T-helper 17 cell (primary cell): ENCODE measurements at places on chromosomes 2 and 18.
A peak's percentile ranks its signal among the peaks of the same experiment; 100 is the strongest.

- no peak for DNase-seq
These were observed 133.9 kb downstream of the CYP26B1 start for GRCh38 chr2:72013726-72014125.

DNA sequence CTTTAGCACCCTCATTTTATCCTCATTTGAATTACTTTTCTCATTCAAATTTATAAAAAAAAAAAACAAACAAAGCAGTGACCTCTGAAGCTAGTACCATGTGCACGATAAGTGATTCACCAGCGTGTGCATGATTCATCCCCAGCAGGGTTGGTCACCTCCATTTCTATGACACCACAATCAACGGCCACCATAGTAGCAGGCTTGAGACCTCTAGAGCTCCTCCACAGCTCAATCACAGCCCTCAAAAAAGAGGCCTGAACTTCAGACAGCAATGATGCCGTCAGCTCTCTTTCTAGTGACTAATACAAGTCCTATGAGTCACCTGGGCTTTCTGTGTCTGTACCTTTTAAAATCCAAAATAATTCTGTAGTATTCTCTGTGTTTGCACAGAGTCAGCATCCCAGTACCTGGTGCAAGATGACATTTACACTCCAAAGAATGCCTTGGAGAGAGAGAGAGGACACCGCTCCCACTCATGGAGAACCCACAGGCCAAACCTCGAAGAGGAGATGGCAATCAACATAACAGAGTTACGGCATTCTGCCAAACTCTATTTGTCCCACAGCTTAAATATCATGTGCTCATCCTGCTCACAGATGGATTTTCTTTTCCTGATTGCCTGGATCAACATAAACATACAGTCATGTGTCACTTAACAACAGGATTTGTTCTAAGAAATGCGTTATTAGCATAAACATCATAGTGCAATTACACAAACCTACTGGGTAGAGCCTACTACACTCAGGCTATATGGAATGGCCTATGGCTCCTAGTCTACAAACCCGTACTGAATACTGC is 58.7 kb downstream of the L3MBTL4 start:
- DNase-seq: no peak

DNA sequence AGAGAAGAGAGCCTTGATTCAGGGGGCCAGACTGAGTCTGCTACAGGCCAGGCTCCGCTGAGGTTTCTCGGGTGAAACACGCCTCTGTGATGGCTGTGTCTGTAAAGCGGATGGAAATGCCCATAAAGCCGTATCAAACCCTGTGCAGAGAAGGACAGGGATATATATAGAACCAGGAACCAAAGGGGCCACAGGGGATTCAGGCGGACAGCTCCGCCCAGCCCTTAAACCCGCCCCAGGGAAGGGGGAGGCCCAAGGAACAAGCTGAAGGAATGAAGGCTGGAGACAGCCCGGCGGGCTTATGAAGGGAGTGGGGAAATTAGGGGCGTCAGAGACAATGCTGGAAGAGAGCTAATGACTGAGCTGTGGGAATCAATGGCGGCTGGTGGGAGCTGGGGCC is 42.1 kb downstream of the NHEJ1 start:
- DNase-seq: no peak

DNA sequence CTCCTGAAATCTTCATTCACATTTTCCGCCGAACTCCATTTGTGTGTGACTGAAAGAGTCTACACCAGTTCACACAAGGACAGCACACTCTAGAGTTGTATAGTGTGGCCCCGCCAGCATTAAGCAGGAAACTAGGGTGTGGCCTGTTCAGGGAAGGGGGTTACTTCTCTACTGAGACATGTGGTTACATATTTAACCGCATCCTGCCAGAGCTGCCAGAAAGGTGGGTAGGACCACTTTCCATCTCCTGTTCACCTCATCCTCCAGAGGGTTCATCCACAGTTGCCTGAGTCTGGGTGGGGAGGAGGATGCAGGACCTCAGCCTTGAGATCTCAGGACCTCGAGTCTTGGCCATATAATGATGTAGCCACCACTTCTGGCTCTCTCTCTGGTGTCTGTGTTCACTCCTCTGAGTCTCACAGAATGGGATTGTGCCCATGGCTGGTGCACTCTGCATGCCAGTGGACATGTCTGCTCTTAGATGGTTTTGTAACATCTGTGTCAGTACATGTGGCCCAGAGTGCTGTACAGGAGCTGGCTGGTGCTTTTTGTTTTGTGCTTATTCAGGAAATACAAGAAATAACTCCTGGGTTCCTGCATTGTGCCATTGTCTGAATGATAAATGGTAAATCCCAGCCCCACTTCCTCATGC is 7.7 kb upstream of the SP140L start:
- DNase-seq: peak; percentile 35

DNA sequence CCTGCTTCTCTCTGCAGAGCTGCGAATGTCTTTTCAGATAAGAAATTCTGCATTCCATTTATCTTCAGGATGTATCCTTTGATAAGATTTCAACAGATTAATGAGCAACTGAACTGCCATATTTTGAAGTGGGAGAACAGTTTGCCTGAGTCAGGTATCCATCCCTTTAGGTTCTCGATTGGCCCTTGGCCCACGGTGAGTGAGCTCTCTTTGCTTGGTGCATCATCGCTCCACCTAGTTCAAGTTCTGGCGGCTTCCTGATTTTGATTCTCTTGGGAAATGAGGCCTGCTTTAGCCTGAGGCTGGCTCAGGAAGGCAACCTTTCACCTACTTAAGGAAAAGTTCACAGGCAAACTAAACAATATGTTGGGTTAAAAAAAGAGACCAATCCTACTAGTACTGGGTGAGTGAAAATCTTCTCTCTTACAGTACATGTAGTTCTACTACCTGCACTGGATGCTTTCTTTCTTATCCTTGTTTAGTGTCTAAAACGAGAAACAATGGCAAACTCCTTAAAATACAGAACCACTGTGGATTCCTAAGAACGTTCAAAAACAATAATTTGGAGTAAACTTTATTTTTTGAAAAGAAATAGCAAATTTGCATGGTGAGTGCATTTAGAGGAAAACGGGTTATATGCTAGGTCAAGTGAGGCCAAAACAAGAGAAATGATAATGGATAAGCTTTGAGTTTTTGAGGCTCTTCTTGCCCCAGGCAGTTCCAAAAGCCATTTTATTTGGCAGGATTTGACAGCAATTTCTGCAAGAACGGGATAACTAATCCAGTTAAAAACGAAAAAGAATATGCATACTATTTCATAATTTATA is 837 bp upstream of the ACSL3 start:
- DNase-seq: no peak

DNA sequence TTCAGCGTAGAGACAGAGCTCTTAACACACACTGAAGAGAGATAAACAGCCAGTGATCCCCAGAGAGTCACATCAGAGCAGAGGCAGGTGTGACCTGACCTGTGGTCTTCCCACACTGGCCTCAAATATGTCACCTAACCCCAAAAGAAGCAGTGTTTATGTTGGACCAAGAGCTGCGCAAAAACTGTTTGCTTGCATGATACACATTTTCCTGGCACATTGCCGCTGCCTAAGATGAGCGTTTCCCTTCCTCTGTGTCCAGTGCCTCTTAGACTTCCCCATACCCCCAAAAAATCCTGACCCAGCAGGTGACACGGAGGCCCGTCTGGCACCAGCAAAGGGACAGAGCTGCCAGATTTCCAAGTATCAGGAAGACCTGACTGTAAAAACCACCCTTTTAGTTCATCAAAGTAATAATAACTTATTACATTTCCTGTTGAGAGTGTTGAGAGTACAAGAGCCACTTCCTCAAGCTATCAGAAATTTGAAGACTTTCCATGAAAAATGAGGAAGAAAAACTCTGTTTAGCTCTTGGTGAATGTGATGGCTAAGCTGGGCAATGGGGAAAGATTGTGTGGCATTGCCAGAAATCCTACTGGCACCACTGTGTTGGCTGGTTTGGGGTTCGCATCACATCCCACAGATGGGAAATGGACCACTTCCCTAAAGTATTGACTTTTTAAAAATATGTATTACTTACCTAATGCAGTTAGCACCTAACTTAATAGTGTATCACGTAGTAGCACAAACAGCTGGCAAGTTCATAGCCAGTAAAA is 6.7 kb downstream of the TNFRSF11A start:
- DNase-seq: no peak

DNA sequence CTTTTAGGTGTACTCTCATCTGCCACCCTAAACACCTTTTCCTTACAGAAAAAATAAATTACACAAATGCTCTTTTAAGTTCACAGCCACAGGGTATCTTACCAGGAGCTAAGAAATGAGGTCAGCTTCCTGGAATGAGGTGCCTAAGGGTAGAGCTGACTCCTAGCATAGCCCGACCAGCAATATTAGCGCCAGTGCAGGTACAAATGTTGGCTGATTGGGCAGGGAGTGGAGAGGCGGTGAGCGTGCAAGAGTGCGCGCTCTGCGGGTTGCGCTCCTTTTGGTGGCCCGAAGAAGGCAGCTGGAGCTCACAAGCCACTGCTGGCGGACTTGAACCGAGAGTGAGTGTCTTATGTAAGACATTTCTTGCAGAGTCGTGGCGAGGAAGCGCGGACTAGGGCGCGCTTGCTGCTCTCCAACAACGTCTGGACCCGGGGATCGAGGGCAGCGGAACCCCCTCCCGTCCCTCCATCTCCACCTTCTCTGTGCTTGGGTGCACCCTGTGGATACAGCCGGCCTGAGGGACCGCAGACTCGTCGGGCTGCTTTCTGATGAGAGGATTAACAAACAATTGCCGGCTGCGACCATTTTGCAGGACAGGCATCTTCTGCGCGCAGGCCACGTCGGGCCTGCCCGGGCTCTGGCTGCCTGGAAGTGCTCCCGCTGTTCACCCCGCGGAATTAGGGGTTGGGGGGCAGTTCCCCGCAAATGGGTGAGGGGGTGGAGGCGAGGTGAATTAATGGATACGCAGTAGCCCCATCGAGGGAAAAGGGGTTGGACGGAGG is 17.3 kb downstream of the BOLA3 start:
- DNase-seq: no peak

GRCh38 chr2:111045771-111046444 is 74.8 kb upstream of the BCL2L11 start:
- no peak for DNase-seq

DNA sequence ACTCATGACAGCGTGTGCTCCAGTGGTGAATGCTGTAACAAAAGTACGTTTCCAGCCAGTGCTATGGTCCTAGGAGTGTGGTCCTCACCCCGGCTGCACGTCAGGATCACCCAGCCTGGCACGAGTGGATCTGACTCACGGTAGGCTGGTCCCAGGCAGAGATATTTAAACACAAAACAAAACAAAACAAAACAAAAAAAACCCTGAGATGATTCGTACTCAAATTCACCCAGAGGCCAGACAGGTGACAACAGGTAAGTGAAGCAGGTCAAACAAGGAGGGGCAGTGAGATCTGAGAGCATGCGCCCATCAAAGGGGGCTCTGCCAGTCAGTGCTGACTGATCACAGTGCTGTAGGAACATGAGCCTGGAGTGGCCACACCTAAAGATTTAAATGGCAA is 43.2 kb downstream of the C2orf76 start:
- DNase-seq: no peak

GRCh38 chr2:176157499-176158185 is 535 bp downstream of the HOXD3 start:
- no peak for DNase-seq

DNA sequence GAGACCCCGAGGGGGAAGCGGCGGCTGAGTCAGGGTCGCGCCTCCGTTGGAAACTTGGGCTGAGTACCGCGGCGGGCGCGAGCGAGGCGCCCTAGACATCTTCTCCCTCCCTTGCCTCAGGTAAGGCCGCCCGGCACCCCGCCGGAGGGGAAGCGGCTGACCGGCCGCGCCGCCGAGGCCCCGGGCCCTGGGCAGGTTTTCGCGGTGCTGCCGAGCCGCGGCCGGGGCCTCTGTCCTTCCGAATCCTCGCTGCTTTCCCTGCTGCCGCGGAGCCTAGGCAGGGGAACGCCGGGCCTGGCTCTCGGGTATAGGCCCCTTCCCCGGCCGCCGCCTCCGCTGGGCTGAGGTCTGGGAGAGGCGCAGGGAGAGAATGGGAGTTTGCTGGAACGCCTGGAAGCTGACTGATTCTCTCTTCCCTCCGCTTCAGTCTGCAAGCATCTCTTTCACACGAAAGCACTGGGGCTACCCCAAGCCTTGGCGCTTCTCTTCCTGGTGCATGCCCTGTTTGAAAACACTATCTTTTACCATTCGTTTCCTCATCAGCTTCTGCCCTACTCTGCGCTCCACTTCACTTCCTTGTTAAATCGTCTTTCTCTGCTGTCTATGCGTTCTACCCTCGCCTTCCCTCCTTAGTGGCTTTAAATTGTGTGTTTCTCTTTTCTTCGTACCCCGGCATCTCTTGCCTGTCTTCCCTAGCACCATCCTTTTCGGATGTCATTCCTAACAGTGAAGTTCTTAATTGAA is 652 bp downstream of the PPM1B start:
- peak; percentile 12 for DNase-seq

DNA sequence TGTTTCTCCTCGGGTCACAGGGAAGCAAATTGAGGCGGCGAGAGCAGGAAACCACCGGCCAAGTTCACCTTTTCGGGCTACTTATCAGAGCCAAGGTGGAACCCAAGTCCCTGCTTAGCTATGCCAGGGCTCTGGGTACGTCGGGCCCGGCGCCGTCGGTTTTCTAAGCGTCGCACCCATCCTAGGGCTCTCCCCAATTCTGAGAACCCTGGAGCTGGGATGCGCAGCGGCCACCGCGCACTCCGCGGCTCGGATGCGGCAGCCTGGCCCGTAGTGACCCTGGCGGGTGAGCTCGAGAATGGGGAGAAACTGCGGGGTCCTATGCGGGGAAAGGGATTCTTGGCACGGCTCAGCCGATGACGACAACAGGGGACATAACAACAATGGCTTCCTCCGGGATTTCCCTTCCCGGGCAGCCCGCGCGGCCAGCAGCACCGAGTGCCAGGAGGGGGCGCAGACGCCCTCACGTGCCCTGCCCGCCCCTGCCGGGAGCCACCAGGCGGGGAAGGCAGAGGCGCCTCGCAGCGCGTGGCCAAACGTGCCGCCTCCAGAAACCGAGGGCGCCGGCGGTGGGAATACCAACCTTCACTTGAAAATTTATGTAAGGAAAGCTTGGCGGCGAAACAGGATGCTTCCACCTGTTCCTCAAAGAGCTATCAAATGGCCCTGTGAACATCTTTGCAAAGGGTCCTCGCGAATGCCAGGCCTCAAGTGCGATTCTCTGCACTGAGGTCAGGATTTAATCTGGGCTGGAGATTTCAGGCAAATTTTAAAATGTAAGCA is 2.1 kb upstream of the SLC30A3 start:
- peak; percentile 60 for DNase-seq

DNA sequence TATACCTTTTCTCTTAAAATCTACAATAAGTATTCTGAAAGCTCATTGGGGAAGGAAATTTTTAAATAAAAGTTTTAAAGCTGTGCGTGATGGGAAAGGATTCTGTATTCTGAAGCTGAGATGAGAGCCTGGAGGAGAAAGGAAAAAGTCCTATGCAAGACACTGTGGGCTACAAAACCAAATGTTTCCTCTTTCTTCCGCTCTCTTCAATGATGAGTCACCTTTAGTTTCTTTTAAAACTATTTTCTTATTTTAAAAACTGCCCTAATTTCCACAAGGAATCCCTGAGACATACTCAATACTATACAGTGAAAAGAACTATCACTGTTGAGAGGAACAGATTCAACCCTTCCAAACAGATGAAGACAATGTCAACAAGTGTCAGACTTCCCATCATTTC is 87.4 kb downstream of the INO80D start:
- no peak for DNase-seq
